Muscle of leg (tissue), 16 donors: ENCODE measurements at places on chromosomes 6 and 20. TPM values are rescaled to one million over a fixed set of nuclear protein-coding genes. Genes with fewer than 3 reads are reported as not detected.

DNA sequence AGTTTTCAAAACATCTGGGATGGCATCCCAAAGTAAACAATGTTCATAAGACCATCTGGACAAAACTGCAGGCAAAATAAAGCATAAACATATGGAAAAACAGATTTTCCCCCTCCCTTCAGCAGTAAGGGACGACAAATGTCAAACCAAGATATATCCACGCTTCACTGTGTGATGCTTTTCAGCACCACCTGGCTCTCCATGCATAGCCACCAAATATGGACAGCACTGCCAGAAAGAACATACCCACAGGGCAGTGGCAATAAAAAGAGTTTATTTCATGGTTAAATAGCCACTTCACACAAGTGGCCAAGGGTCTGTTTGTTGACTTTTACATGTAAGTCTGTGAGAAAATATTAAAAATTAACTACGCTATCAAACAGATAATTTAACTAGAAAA, 23.1 kb downstream of the USP45 start:
- DNase-seq: no peak

DNA sequence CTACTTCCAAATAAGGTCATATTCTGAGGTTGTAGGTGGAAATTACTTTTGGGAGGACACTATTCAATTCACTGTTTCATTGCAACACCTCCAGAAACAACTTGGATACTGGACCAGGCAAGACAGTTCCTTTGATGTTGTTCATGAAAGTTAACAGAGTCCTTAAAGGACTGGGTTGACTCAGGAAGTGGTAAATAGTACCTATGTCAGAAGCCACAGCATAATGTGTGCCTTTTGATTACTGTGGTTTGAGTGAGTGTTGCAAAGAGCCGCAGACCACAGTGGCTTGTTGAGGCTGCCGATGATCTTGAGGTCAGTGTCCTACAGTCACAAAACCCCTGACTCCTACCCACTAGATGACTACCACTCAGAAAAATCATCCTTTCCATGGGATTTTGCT, 10.9 kb downstream of the IL20RA start:
- DNase-seq: no peak

GRCh38 chr6:162852840-162853577, 125.2 kb downstream of the PACRG start:
- no peak for DNase-seq

The EMILIN3 gene
- total RNA-seq: 46.1 TPM
